Large intestine (tissue), 12 donors: ENCODE measurements at places on chromosomes 4 and X.

DNA sequence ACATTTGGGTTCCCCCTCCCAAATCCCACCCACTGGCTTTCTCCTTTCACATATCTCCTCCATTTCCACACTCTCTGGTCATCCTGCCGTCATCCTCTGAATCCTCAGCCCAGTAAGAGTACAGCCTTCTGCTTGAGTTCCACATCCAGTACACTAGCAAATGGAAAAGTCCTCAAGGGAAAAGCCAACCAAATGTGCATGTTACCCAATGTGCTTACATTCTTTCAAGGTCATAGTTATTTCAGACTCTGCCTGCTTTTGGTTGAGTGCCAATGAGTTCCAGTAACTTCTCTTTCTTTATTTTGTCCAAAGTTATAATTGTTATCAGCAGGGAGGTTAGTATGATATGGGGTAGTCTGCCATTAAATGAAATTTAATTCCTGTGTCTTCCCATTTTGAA, 78.1 kb downstream of the SRPX start:
- no peaks in the 10 kb centered on the region for H3K27me3 ChIP-seq
- H3K36me3 ChIP-seq, result no peaks in the 10 kb centered on the region
- no peaks in the 10 kb centered on the region for H3K4me1 ChIP-seq
- DNase-seq, result no peak
- H3K27ac ChIP-seq, result no peak overlapping the region

DNA sequence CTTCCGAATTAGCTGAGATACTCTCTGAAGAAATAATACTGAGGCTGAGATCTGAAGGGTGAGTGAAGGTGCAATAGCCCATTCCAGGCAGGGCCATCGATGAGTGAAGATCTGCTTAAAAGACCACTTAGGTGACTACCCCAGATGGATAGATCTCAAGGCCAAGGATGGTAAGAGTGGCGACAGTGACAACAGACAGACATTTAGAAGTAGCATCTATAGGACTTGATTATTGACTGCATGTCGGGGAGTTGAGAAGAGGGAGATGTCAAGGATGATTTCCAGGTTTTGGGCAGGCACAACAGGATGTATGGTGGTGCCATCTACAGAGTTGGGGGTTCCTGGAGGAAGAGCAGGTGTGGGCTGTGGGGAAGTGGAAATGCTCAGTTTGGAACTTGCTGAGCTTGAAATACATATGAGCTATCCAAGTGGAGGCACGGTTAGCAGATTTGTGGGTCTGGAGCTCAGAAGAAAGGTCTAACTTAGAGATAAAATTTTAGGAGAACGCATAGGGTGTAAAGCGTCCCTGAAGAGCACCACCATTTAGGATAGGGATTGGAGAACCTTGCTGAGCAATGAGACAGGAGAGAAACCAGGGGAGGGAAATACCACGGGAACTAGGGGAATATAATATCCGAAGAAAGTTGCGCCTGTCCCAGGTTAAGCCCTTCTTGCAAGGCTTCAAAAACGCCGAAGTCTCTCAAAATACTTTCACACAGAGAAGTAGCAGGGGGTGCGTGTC, 688 bp downstream of the UFSP2 start:
- H3K27ac ChIP-seq, result peak overlapping the region; percentile 66
- DNase-seq, result no peak
- H3K4me3 ChIP-seq, result peak overlapping the region; percentile 94
- H3K27me3 ChIP-seq, result no peaks in the 10 kb centered on the region
- peaks cover 6% of the 10 kb centered on the region for H3K4me1 ChIP-seq
- peaks cover 12% of the 10 kb centered on the region for H3K36me3 ChIP-seq

GRCh38 chr4:88705805-88706492, 8.3 kb upstream of the NAP1L5 start:
- DNase-seq, result no peak
- no peak overlapping the region for H3K4me3 ChIP-seq
- no peak overlapping the region for H3K27ac ChIP-seq
- H3K4me1 ChIP-seq, result no peaks in the 10 kb centered on the region
- H3K36me3 ChIP-seq, result peaks cover 10% of the 10 kb centered on the region
- no peaks in the 10 kb centered on the region for H3K27me3 ChIP-seq

DNA sequence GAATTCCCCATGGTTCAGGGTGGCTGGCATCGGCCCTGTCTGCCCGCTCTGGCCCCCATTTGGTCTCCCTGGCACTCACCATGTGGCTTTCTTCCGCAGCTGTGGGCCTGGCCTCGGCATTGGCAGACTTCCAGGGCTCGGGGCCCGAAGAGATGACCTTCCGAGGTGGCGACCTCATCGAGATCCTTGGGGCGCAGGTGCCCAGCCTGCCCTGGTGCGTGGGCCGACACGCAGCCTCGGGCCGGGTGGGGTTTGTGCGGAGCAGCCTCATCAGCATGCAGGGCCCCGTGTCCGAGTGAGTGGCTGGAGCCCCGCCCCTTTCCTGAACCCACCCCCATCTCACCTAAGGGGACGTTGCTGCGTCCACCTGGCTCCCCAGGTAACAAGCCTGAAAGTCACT, 20.1 kb downstream of the SH3TC1 start:
- no peaks in the 10 kb centered on the region for H3K27me3 ChIP-seq
- no peak overlapping the region for H3K27ac ChIP-seq
- H3K4me3 ChIP-seq, result no peak overlapping the region
- DNase-seq, result no peak
- no peaks in the 10 kb centered on the region for H3K4me1 ChIP-seq

DNA sequence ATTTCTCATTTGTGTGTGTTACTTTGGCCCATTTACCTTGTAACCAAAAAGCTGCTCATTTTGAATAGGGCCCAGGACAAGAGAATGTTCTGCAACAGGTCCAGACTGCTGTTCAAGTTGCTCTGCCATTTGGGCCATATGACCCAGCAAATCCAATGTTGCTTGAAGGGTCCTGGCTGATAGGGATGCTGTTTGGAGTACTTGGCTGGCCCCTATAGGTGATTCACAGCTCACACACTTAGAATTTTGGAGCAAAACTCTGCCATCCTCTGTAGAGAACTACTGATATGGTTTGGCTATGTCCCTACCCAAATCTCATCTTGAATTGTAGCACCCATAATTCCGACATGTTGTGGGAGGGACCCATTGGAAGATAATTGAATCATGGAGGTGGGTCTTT, 131.5 kb downstream of the AASDH start:
- no peak overlapping the region for H3K4me3 ChIP-seq
- no peaks in the 10 kb centered on the region for H3K36me3 ChIP-seq
- no peaks in the 10 kb centered on the region for H3K27me3 ChIP-seq
- peaks cover 53% of the 10 kb centered on the region for H3K4me1 ChIP-seq

GRCh38 chrX:92231391-92231790, 452.2 kb downstream of the PCDH11X start:
- no peaks in the 10 kb centered on the region for H3K4me1 ChIP-seq
- no peak overlapping the region for H3K4me3 ChIP-seq
- H3K36me3 ChIP-seq, result no peaks in the 10 kb centered on the region
- no peak overlapping the region for H3K27ac ChIP-seq
- no peak for DNase-seq

GRCh38 chr4:88130544-88131305, 27.7 kb downstream of the ABCG2 start:
- H3K36me3 ChIP-seq, result no peaks in the 10 kb centered on the region
- no peaks in the 10 kb centered on the region for H3K27me3 ChIP-seq

DNA sequence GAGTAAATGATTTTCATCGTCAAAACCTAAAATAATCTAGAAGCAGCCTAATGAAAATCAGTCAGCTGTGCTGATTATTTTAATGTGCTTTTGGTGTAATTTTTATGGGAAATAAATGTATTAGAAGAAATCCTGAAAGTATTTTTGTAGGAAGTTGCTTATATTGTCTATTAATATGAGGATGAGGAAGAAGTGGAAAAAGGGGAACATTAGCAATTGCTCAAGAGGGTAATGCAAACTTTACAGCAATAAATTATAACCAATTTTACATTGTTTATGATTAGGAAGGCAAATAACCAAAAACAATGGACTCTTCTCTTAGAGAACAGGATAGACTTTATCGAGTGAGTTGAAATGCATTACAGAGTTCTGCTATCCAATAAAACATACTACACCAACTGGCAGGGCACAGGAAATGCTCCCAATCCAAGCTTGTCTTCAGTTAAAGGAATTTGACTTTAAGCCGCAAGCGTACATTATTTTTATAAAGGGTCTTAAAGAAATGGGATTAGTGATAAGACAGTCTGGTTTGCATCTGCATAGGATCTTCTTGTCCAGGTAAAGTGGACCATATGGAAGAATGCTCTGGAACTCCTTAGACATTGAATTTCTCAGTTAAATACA, 374.8 kb downstream of the PDGFC start:
- no peak for DNase-seq
- no peaks in the 10 kb centered on the region for H3K4me1 ChIP-seq
- no peaks in the 10 kb centered on the region for H3K27me3 ChIP-seq
- no peaks in the 10 kb centered on the region for H3K36me3 ChIP-seq
- no peak overlapping the region for H3K4me3 ChIP-seq
- H3K27ac ChIP-seq, result no peak overlapping the region

- no peaks in the 10 kb centered on the region for H3K27me3 ChIP-seq
- no peak overlapping the region for H3K4me3 ChIP-seq
- H3K36me3 ChIP-seq, result no peaks in the 10 kb centered on the region
Measured at GRCh38 chr4:78061939-78062570, 4.9 kb downstream of the FRAS1 start.

DNA sequence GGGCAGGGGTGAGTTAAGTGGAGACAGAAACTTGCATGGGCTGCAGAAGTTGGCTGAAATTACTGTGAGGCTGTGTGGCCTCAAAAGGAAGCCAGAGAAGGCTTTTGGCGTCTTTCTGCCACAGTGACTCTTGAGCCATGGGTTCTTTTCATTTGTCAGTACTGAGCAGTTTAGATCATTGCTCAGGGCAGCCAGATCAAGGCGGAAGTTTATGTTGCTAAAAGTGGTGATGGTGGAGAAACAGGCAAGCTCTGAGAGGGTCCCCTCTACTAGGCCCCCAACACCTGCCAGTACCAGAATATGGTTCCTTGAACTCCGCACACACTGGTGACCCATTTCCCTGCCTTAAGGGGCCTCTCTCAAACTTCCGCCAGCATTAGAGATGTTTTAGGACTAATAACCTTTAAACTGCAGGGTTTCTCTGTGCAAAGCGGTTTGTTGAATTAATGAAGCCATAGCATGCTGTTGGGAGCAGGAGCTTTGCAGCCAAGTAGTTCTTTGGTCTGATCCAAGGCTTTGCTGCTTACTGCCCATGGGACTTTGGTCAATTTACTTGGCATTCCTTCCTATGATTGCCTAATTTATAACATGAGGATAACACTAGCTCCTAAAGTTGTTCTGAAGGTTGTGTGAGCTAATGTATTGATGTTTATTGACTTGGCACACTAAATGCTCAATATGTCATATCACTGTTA, 34.5 kb downstream of the RNF175 start:
- no peak for DNase-seq
- no peak overlapping the region for H3K27ac ChIP-seq
- H3K36me3 ChIP-seq, result no peaks in the 10 kb centered on the region
- H3K4me3 ChIP-seq, result no peak overlapping the region

DNA sequence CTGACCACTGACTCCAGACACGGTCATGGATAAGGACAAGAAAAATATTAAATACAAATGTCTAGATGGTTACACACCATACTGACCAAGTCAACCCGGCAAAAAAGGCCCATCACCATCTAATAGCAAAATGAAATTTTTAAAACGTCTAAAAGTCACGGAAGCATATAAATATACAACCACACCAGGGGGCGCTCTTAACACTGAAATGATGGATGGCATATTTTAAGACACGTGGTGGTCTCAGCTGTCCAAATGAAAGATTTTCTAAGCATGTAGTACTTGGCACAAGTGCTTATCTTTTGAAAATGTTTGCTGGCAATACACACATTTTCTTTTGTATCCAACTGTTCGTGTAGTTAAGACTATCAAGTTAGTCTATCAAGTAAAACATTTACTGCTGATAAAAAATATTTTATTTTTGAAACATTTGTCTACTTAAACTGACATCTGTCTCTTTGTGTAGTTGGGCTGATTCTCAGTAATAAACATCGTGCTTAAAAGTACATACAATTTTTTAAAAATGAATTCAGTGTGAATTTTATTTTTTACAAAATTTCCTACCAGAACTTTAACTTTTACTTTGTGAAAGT, 64.6 kb downstream of the COX7B2 start:
- H3K4me3 ChIP-seq, result no peak overlapping the region
- H3K4me1 ChIP-seq, result no peaks in the 10 kb centered on the region
- no peaks in the 10 kb centered on the region for H3K27me3 ChIP-seq
- peak; percentile 25 for DNase-seq

DNA sequence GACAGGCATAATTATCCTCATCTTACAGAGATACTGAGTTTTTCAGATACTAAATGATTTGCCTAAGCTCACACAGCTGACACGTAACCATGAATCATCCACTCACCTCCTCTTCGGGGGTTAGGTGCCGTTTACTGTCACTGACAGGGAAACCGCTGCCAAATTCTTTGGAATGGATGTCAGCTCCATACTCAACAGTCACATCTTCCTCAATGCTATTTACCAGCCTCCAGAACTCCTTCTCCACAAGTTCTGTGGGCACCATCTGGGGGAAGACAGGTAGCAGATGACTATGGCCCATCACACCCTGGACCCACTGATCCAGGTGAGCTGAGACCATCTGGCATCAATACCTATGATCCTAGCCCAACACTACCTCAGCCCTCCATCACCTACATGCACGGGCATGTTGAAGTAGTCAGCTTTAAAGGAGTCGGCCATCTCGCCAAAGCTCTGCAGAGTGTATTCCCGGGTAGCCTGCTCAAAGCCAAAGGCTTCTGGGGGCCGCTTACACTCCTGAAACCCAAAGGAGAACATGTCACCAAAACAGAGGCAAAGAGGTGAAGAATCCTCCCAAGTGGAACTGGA, 13.5 kb downstream of the KDM5C start:
- DNase-seq, result no peak
- peaks cover 55% of the 10 kb centered on the region for H3K36me3 ChIP-seq
- H3K4me1 ChIP-seq, result no peaks in the 10 kb centered on the region
- H3K27ac ChIP-seq, result no peak overlapping the region

DNA sequence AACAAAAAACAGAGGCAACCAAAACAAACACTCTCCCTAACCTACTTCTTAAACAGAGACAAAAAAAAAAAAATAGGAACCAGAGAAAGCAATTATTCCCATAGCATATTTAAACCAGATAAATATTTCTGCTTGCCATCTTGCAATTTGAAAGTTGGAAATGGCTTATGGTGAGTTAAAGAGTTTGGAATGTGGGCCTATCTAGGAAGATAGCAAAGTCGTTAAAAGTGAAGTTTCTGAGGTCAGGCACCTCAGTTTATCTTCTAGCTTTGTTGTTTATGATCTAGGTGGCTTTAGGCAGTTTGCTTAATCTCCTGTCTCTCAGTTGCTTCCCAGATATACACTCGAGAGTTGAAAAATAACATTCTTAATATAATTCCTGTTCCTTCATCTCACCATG, 284.2 kb downstream of the KCNIP4 start:
- H3K27ac ChIP-seq, result no peak overlapping the region
- no peaks in the 10 kb centered on the region for H3K27me3 ChIP-seq
- no peaks in the 10 kb centered on the region for H3K4me1 ChIP-seq
- H3K36me3 ChIP-seq, result no peaks in the 10 kb centered on the region
- no peak overlapping the region for H3K4me3 ChIP-seq

GRCh38 chr4:13461191-13461905, 22.8 kb downstream of the RAB28 start:
- DNase-seq, result no peak
- no peak overlapping the region for H3K27ac ChIP-seq
- no peaks in the 10 kb centered on the region for H3K4me1 ChIP-seq
